ENCODE measurements at places on chromosomes 2 and 18. TPM values are rescaled to one million over a fixed set of nuclear protein-coding genes. Genes with fewer than 3 reads are reported as not detected.

Gene CAPN14
- total RNA-seq = 1.6 TPM

DNA sequence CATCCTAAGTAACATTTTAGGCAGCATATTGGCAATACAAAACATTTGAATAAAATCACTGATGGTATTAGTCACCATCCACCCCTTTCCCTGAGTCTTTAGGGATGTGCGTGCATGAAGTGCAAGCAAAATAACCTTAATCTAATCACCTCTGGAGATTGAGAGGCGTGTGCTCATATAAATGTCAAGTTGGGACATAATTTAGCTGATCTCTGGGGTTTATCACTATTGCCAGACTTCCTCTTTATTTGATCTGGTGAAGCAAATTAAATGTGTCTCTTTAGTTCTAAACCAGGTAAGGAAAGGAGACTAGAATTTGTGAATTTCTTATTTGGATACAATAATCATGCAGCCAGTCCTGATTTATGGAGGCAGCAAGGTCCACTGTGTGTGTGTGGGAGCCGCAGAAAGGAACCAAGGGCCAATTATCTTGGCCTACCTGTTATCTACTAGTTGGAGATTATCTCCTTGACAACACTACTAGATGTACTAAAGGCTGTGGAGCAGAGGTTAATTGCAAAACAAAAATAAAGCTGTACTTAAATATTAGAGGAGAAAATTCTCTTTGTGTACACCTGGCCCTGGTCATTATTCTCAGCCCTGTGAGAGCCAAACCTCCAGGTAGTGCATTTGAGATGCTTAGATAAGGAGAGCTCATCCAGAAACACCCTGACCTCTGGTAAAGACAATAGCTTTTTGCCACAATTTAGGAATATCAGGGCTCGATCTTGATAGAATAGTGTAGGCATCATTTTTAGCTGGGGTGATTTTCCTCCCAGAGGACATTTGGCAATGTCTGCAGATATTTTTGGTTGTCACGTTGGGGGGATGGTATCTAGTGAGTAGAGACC is 78.2 kb downstream of the HRH4 start:
- DNase-seq = no peak

- DNase-seq = no peak
Observed at GRCh38 chr2:99031481-99031880, 95.5 kb upstream of the CRACDL start.

- DNase-seq = no peak
Observed at GRCh38 chr2:68762100-68762499, 27.5 kb downstream of the ARHGAP25 start.

Measured in Caki2 (cell line).